Neural progenitor cell (in vitro differentiated cells): ENCODE measurements at places on chromosomes 2 and 18. TPM values are rescaled to one million over a fixed set of nuclear protein-coding genes. Genes with fewer than 3 reads are reported as not detected.

RNF125 gene
- 4.4 and 10.2 TPM in 2 replicates for total RNA-seq

C18orf32 gene
- total RNA-seq: 41.2 and 72.4 TPM in 2 replicates

CCDC142 gene
- total RNA-seq: 12.0 and 22.3 TPM in 2 replicates

ANKRD36B gene
- 37.7 and 61.1 TPM in 2 replicates for total RNA-seq

CRYGD gene
- total RNA-seq: not detected in 2 replicates

- DNase-seq: peak; percentile 78
These were observed 348.6 kb upstream of the KCNH7 start for GRCh38 chr2:163187119-163187518.

DNA sequence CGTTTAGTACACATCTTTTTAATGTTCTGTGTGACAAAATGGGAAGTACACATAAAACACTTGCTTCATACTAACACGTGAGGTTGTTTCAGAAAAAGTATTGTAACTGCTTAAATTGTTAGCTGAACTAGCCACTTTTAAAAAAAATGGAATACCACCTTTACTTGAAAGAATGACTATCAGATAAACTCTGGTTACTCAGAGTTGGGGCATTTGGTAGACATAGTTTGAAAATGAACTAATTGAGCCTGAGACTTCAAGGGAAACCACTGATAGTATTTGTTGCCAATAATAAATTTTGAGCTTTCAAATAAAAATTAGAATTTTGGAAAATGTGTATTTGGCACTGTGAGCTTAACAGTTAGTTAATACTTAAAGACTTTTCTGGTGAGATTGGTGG, 103.0 kb upstream of the FBXO11 start:
- DNase-seq: no peak

GRCh38 chr18:23377669-23378301, 75.3 kb upstream of the RIOK3 start:
- no peak for DNase-seq

GRCh38 chr2:207229161-207229560, 63.4 kb upstream of the KLF7 start:
- DNase-seq: no peak

DNA sequence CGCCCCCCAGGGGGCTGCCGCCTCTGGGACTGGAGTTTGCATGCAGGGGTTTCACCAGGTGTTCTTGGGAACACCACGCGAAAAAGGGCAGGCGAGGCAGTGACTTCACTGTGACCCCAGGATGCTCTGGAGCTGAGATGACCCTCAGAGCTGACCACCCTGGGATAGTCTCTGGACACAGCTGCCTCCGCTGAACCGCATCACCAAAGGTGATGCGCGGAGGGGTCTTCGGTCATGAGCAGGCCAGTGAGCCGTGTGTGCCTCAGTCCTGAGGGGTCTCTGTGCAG, 17.5 kb downstream of the GPR35 start:
- no peak for DNase-seq

DNA sequence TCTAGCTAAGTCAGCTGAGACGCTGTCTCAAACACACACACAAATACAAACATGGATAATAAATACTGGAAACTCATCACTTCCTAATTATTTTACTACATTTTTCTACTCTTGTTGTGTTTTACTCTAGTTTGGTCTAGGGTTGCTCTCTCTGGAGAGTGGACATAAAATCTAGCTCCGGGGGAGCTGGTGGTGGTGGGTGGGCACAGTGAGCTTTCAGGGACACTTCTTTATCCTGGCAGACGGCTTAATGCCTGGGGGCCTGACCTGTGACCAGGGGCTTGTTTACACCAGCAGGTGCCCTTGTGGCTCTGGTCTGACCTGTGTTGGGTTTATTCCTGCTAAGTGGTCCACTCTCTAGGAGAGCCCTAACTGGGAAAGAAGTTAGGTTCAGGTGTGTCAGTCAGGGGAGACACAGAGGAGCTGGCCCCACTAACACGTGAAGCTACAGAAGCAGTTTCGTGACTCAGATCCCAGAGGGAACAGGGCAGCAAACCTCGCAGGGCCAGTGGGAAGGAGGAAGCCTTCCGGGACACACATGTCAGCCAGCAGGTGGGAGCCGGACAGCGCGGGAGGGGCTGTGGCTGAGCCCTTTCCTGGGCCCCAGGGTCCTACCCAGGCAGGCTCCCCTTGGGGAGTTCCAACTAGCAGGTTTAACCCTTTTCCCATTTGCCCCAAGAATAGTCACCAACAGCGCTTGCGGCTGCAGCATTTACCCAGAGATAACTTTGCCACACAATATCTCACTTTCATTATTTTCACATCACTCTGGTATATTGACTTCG, 22.5 kb upstream of the BOK start:
- no peak for DNase-seq

GRCh38 chr2:15009681-15010080, 377.2 kb downstream of the LRATD1 start:
- DNase-seq: no peak

DNA sequence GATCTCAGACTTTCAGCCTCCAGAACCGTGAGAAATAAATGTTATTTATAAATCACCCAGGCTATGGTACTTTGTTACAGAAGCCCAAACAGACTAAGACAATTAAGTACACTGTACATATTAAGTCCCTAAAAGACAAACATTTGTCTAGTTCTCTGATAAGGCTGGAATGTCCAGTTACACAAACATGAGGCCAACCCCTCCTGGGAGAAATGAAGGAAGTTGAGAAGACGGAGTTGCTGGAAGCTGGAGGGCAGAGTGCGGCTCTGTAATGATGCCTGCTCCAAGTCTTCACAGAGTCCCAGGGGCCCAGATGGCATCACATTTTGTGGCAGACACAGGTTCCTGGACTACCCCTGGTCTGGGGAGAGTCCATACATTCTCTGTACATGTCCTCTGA, 79.2 kb upstream of the ST8SIA3 start:
- DNase-seq: no peak

GRCh38 chr2:30686669-30687068, 120.6 kb downstream of the CAPN13 start:
- DNase-seq: no peak

GRCh38 chr2:3184167-3184566, 193.5 kb downstream of the EIPR1 start:
- no peak for DNase-seq

GRCh38 chr2:30177956-30178355, 31.1 kb downstream of the YPEL5 start:
- DNase-seq: no peak

GRCh38 chr2:118118479-118118878, 30.2 kb downstream of the INSIG2 start:
- no peak for DNase-seq

GRCh38 chr2:34308140-34308539, 709.0 kb upstream of the FAM98A start:
- no peak for DNase-seq

GRCh38 chr18:46067438-46068007, 4.5 kb downstream of the PSTPIP2 start:
- DNase-seq: no peak

DNA sequence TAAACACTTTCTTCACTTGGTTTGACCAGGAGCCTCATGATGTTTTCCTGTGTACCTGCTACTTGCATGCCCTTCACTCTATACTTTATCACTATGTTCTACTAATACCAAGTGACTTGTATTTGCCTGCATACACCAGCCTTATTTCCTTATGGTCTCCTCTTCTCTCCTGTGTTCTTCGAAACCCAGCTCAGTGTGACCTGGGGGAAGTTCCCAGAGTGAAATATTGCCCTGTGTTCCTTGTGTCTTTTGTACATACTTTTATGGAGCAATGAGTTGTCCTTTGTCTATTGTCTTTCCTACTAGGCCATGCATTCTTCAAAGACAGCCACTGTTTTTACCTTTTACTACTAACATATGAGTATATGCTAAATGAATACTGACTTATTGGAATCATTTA, 567 bp downstream of the NT5C1B start:
- DNase-seq: no peak

GRCh38 chr2:113216891-113217454, 43.2 kb downstream of the PSD4 start:
- no peak for DNase-seq

GRCh38 chr2:18924886-18925285, 335.5 kb upstream of the NT5C1B start:
- no peak for DNase-seq

- DNase-seq: no peak
These were observed 116.7 kb downstream of the PID1 start for GRCh38 chr2:229154381-229154780.

- no peak for DNase-seq
These were observed 17.4 kb downstream of the HAT1 start for GRCh38 chr2:171939743-171940071.

DNA sequence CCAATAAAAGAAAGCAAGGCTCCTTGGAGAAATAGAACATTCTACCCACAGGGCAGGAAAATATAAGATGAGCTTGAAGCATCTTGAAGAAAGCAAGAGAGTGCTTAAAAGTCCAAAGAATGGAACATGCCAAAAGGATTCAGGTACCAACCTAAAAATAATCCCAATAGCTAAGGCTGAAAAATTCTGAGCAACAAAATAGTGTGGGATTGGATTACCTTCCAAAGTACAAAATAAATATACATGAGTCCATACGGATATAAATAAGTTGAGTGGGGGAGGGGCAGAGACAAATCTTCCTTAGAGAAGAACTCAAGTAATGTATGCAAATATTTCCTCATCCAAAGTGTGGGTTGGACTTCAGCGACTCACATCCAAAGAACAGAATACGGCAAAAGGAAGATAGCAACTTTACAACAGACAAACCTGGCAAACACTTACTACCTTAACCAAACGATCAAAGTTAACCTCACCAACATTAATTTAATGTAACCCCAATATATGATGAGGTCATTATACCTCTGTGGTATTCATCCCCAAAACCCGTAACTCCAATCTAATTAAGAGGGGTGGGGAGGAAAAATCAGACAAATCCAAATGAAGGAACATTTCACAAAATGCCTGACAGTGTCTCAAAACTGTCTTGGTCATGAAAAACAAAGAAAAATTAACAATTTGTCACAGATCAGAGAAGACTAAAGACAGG, 26.9 kb downstream of the MEMO1 start:
- DNase-seq: no peak
